ENCODE measurements at places on chromosomes 7 and 10.

DNA sequence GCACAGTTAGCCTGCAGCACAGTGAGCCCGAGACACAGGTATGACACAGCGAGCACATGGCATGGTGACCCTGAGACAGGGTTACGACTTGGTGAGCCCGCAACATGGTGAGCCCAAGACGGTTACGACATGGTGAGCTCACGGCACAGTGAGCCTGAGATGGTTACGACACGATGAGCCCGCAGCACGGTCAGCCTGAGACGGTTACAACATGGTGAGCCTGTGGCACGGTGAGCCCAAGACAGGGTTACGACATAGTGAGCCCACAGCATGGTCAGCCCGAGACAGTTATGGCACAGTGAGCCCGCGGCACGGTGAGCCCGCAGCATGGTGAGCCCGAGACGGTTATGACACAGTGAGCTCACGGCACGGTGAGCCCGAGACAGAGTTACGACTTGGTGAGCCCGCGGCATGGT, 156.1 kb downstream of the MAD1L1 start:
- DNase-seq = no peak

DNA sequence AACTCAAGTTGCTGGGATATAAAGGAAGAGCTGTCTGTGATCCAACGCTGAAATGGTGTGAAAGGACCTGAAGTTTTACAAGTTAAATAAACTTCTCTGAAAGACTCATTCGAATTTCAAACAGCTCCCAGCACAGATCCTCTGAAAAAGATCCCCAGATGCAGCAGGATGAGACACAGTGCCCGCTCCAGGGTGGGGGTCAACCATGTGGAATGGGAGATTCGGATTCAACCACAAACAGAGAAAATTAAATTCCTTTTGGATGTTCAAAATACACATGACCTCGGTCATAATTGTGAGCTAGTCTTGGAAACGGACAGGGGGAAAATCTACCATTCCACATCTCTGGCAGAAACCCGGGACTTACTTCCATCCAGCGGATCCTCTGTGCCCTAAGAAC, 119.6 kb downstream of the PRKAG2 start:
- DNase-seq = no peak

DNA sequence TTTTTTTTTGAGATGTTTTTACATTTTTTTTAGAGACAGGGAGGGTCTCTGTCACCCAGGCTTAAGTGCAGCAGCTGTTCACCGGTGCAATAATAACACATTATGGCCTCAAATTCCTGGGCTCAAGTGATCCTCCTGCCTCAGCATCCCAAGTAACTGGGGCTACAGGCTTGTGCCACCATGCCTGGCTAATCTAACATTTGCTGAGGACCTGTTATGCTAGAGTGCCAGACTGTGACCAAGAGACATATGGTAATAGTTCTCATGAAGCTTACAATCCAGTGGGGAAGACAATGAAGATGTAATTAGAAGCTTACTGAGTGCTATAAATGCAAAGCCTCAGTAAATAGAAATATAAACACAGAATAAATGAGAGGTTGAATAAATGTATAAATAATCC, 17.6 kb upstream of the ORC5 start:
- DNase-seq = no peak

- DNase-seq = no peak
These were observed 76.6 kb downstream of the EBF3 start for GRCh38 chr10:129887381-129887905.

DNA sequence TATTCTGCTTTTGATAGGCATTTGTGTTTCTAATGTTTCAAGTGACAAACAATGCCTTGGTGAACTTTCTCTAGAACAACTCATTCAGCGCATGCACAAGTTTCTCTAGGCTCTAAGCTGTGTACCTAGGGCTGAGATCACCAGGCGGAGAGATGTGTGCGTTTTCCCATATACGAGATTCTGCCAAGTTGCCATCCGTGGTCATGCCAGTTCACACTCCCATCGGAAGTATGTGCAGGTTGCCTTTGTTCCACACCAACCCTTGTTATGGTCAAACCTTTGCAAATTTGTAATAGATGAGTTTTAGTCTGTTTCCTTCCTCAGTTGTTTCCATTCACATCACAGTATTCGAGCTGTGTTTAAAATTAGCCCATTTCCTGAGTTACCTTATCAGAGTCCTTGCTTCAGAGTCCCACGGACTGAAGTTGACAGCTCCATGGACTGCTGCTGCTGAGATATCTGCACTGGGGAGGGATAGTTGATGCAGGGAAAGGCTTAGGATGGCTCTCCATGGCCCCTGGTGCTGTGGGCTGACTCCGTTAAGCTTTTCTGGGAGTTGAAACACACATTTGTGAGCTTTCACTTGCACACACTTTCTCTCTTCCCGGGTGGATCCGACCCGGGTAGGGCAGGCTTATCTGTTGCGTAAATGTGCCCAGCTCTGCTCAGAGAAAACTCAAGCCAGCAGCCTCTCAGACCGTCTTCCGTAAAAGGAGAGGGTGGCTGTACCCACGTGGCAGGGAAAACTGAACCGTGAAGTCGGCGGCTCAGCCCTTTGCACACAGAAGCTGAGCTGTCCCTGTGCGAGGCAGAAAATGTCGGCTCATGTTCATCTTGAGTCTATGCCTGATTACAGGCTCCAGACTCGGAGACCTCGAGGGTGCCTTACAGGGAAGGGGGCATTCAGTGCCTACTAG, 49.4 kb downstream of the HK1 start:
- no peak for DNase-seq

- DNase-seq = no peak
These were observed 162.6 kb downstream of the SDK1 start for GRCh38 chr7:3463696-3464095.

DNA sequence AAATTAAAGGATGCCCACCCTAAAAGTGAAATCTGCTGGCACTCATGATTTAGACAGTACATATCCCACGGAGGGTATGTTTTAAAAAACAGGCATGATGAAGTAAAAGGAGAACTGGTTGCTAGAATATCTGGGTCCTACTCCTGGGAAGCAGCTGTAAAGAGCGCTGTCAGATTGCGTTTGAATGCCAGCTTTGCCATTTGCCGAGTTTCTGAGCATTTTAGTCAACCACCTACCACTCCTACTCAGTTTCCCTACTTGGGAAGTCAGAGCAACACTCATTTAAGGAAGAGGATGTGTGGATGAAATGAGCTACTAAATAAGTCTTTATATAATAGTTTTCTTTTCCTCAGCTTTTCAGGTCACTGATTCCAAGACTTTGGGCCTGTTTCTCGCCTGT, 1.1 kb upstream of the UMAD1 start:
- DNase-seq = no peak

DNA sequence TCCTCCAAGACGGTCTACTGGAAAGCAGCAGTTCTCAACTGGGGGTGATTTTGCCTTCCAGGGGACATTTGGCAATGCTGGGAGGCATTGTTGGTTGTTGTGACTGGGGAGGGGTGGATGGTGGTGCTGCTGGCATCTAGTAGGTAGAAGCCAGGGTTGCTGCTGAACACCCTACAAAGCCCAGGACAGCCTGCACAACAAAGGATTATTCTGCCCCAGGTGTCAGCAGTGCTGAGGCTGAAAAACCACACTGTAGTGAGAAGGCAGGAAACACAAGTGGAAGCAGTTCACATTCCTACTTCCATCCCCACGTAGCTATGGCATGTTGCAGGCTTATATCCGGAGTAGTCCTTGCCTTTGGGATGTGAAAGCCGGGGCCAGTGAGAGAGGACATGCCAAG, 86.9 kb downstream of the AOAH start:
- DNase-seq = no peak

DNA sequence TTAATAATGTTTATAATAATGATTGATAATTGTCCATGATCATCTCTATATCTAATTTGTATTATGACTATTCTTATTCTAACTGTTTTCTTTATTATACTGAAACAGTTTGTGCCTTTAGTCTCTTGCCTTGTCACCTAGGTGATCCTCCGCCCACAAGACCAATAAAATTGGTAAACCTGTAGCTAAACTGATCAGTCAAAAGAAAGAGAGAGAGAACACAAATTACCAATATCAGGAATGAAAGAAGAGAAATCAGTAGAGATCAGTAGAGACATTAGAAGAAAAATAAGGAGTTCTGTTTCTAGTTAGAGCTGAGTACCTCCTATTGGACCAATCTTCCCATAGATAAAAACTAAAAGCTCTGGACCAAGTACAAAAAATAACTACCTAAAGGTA, 6.1 kb upstream of the COA1 start:
- DNase-seq = no peak

- no peak for DNase-seq
These were observed 143.8 kb downstream of the TEX36 start for GRCh38 chr10:125538947-125539731.

DNA sequence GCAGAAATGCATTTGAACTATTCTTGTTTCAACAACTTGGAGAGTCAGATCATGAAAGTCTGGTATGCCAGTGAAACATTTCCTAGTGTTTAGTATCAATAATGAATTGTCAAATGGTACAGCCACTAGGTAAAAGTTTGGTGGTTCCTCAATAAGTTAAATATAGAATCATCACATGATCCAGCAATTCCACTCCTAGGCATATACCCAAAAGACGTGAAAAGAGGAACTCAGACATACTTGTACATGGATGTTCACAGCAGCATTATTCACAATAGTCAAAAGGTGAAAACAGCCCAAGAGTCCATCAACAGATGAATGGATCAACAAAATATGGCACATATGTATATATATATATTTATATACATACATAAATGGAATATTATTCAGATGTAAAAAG, 67.0 kb upstream of the HPS1 start:
- no peak for DNase-seq

DNA sequence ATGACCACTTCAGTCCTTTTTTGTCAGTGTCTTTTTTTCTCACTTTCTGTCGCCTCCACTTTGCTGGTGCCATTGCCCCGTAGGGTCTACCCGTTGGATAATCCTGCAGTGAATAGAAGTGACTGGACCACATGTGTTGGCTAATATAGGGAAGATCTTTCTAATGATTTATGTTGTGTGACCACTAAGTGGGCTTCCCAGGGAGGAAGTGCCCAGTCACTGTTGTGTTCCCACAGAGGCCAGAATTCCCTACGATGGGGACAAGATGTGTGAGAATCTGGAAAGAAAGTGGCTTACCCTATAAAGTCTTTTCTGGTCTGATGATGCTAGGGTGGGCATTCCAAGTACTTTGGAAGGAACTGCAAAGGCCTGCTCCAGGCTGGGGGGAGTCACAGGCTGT, 28.4 kb upstream of the SMC3 start:
- DNase-seq = no peak

GRCh38 chr7:99997545-99998137, 17.8 kb upstream of the ZKSCAN1 start:
- DNase-seq = no peak

- DNase-seq = no peak
These were observed 349.8 kb downstream of the SDK1 start for GRCh38 chr7:3650844-3651243.

GRCh38 chr7:130219871-130220270, 12.2 kb downstream of the SSMEM1 start:
- no peak for DNase-seq

GRCh38 chr10:48740015-48740707, 55.5 kb downstream of the WDFY4 start:
- no peak for DNase-seq

- no peak for DNase-seq
These were observed 319.7 kb upstream of the SP4 start for GRCh38 chr7:21108182-21108581.

- no peak for DNase-seq
These were observed 22.0 kb downstream of the PDIA4 start for GRCh38 chr7:149006345-149006725.

GRCh38 chr10:16913266-16913665, 96.0 kb upstream of the RSU1 start:
- no peak for DNase-seq

- DNase-seq = no peak
These were observed 67.2 kb downstream of the SKIDA1 start for GRCh38 chr10:21458126-21458871.

GRCh38 chr10:9230625-9231024, 1176.1 kb downstream of the GATA3 start:
- no peak for DNase-seq

- no peak for DNase-seq
These were observed 292.5 kb upstream of the NRP1 start for GRCh38 chr10:33626798-33627466.

DNA sequence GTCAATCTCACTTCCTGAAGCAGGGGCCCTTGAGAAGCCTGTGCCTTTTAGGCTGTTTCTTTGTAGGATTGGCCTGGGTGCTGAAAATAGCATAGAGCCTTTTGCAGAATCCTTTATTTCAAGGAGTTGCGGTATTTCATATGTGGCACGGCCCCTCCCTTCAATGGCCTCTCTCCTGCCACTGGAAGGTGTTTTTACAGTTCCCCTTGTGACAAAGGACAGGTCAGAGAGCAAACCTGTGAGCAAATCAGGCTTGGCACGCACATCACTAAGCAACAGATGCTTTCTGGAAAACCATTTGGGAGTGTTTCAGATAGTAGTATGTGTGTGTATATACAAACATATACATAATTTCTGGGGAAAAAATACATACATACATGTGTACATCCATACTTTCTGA, 388.6 kb upstream of the C7orf33 start:
- DNase-seq = no peak

DNA sequence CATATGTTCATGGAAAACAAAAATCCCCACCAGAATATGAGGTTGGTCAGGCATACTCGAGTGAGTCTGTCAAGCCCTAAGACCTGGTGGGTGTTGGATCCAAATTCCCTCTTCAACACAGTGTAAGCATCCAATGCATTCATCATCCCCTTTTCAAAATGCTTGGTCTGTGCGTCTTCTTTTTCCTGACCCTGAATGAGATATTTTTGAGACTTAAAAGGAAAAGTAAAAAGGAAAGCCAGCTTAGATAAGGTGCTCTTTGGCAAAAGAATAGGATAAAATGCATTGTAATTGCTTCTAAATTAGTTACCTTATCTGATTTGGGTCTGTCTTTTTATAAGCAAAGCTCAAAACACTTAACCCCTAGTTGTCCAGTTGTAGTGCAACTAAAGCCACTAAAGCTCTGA, 331.5 kb downstream of the PTEN start:
- DNase-seq = no peak

GRCh38 chr10:48214716-48215485, 59.6 kb downstream of the FRMPD2 start:
- no peak for DNase-seq

GRCh38 chr10:133528845-133529575, 1.8 kb downstream of the CYP2E1 start:
- DNase-seq = no peak

GRCh38 chr7:22419488-22419887, 62.5 kb upstream of the RAPGEF5 start:
- no peak for DNase-seq

- no peak for DNase-seq
These were observed 46.1 kb downstream of the PARD3 start for GRCh38 chr10:34768972-34769330.

GRCh38 chr10:29798921-29799690, 164.3 kb upstream of the SVIL start:
- DNase-seq = no peak

GRCh38 chr7:70419526-70420380, 712.2 kb upstream of the GALNT17 start:
- DNase-seq = no peak

- DNase-seq = no peak
These were observed 172.4 kb upstream of the ZMIZ1 start for GRCh38 chr10:78896159-78896928.

Data from fibroblast of the conjunctiva (primary cell).